Keratinocyte (primary cell): ENCODE measurements at places on chromosomes 5 and 9. TPM values are rescaled to one million over a fixed set of nuclear protein-coding genes. Genes with fewer than 3 reads are reported as not detected.

GRCh38 chr5:915946-916345 lies 23.3 kb downstream of the TRIP13 start:
- no peaks in the 10 kb centered on the region for H3K27me3 ChIP-seq
- no peak overlapping the region for H3K27ac ChIP-seq
- no peak overlapping the region for H3K4me3 ChIP-seq
- H3K4me1 ChIP-seq: peaks cover 14% of the 10 kb centered on the region

The LEAP2 gene
- 0.28 to 1.2 TPM (median 0.50 TPM) in 3 replicates for polyA plus RNA-seq

The SRD5A1 gene
- polyA plus RNA-seq: 17.0 to 52.0 TPM (median 35.4 TPM) in 3 replicates

DNA sequence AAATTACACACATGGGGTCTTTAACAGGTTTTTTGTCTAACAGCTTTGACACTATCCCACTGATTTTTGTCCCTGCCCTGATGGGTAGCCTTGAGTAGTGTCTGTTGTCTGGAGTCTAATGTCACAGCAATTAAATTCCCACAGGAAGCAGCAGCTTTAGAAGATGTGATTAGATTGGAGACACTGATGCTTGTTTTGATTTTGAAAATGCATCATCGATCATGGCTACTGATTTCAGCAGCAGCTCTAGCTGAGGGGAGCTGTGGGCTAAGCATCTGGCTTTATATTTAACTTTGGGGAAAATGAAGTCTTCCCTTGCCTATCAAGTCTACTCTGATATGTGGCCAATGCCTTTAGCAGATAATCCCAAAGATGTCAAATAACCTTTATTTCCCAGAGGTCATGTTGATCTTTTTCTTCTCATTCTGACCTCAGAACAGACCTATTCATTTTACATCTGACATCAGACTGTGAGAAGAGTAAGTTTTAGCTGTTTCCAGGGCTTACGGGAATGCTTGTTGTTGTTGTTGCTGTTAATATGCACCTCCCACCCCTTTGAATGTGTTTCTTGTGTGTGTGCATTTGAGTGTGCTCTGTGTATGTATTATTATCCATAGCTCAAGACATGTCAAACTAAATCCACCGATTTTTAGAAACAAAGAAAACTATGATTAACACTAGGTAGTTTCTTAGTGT lies 704.9 kb upstream of the NUDT12 start:
- H3K4me1 ChIP-seq: no peaks in the 10 kb centered on the region
- DNase-seq: no peak
- no peaks in the 10 kb centered on the region for H3K27me3 ChIP-seq
- H3K36me3 ChIP-seq: no peaks in the 10 kb centered on the region
- H3K4me3 ChIP-seq: no peak overlapping the region

- no peak overlapping the region for H3K4me3 ChIP-seq
- H3K27me3 ChIP-seq: no peaks in the 10 kb centered on the region
- no peak for DNase-seq
- peaks cover 10% of the 10 kb centered on the region for H3K4me1 ChIP-seq
- peak overlapping the region; percentile 34 for H3K27ac ChIP-seq
- peaks cover 8% of the 10 kb centered on the region for H3K36me3 ChIP-seq
Measured at GRCh38 chr9:546235-546634, 295.3 kb upstream of the DMRT1 start.

GRCh38 chr9:133709015-133709611 lies 29.0 kb downstream of the SARDH start:
- H3K27me3 ChIP-seq: peaks cover 25% of the 10 kb centered on the region
- no peak overlapping the region for H3K27ac ChIP-seq
- H3K4me3 ChIP-seq: no peak overlapping the region
- H3K36me3 ChIP-seq: no peaks in the 10 kb centered on the region
- no peaks in the 10 kb centered on the region for H3K4me1 ChIP-seq
- DNase-seq: no peak
